ENCODE measurements at places on chromosomes 11 and 22. TPM values are rescaled to one million over a fixed set of nuclear protein-coding genes. Genes with fewer than 3 reads are reported as not detected.

OR4A15 gene
- total RNA-seq: not detected

CCDC81 gene
- total RNA-seq: 4.5 TPM

SPDYC gene
- total RNA-seq: not detected

GRCh38 chr11:19763330-19763729, 50.7 kb downstream of the NAV2 start:
- DNase-seq: no peak

GRCh38 chr11:68412593-68413475, 47.7 kb upstream of the PPP6R3 start:
- DNase-seq: peak; percentile 84

DNA sequence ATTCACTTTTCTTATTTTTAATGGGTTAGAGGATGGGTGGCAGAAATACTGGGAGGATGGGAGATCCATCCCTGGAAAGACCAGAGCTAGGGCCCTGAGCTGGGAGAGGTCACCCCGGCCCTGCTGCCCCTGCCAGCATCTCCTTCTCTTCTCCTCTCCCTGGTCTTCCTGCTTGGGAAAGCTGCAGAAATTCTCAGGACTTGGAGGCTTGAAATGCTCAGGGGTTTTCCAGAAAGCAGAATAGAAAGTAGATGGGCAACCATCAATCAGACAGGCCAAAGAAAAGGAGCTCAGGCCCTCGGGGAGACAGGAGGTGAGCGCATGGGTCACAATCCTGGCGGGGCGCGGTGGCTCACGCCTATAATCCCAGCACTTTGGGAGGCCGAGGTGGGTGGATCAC, 1.5 kb downstream of the APOBEC3H start:
- no peak for DNase-seq

DNA sequence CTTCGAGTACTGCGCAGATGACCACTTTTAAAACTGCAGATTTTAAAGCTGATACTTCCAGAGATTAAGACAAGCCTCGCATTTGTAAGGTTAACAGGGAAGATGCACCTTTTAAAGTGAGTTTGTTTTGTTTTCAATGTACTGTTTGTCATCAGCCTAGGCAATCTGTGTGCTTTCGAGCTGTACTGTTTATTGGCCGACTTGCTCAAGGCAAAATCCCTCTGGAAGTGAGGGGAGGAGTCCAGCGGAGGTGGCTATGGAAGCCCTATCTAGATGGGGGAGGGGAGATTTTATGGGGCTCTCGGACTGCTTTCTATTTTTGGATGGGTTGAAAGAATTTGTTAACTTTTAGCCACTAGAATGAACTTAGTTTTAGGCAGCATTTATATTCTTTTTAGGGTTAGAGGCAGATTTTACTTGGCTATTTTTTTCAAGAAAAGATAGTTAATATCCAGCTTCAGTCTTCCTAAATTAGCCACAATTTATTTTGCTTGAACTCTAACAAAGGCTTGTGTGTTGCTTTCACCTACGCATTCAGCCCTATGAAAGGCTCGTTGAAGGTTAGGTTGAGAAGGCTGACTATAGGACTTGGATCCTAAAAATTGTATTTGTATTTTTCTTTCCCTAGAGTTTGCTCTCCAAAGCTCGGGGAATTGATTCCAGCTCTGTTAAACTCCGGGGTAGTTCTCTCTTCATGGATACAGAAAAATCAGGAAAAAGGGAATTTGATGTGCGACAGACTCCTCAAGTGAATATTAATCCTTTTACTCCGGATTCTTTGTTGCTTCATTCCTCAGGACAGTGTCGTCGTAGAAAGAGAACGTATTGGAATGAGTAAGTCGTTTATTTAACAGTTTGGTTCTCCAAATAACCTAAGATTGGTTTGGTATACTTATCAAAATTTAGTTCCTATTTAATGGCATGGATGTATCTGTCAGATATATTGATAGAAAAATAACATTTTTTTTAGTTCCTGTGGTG, 2.1 kb downstream of the WEE1 start:
- DNase-seq: peak; percentile 79

GRCh38 chr11:93160808-93161207, 37.0 kb downstream of the SLC36A4 start:
- no peak for DNase-seq

DNA sequence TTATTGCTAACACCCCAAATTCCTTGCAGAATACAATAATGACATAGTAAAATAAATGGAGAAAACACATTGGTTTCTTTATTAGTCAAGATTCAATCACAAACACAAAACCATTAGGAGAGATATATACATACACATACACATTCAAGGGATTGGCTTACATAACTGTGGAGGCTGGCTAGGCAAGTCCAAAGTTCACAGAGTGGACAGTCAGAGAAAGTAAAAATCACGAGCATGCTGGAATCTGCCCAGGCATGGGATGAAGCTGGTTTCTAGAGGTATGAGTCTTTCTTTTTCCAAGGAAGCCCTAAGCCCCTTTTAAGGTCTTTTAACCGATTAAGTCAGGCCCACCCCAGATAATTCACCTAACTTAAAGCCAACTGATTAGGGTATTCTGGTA, 13.6 kb upstream of the OR56B1 start:
- DNase-seq: no peak

- peak; percentile 46 for DNase-seq
Measured at GRCh38 chr11:35303596-35304385, 115.6 kb downstream of the SLC1A2 start.

DNA sequence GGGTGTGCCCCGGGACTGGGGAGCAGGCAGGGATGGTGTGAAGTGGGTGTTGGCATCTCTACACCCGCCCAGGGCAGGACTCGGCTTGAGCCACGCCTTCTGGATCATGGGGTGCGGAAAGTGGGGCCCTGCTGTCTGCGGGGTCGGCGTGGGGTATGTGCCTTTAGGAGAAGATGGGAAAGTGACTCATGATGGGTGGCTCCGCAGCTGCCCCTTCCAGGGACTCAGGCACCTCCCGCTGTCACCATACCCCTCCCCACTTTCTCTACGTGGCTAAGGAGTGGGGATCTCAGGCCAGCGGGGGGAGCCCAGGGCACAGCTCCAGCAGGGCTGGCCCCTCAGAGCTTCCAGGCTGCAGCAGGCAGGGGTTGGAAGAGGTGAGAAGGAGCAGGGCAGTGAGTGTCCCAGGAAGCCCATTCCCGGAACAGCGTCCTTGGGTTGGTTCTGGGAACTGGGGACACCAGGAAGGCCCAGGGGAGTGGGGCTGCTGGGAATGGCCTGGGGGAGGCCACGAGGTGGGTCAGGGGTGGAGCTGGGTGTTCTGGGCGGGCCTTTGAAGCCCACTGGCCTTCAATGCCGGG, 102.9 kb upstream of the FGF3 start:
- DNase-seq: no peak
